ENCODE measurements at places on chromosomes 7 and 10. TPM values are rescaled to one million over a fixed set of nuclear protein-coding genes. Genes with fewer than 3 reads are reported as not detected.

The CLRN3 gene
- total RNA-seq = 0.19 TPM

The NSMCE4A gene
- total RNA-seq = 54.6 TPM

The DNA2 gene
- total RNA-seq = 8.7 TPM

The CYP3A7 gene
- total RNA-seq = not detected

GRCh38 chr7:151249732-151250072 is 1.2 kb upstream of the SMARCD3 start:
- no peak for DNase-seq

- DNase-seq = no peak
These were observed 82.6 kb upstream of the UCN3 start for GRCh38 chr10:5282137-5282536.

DNA sequence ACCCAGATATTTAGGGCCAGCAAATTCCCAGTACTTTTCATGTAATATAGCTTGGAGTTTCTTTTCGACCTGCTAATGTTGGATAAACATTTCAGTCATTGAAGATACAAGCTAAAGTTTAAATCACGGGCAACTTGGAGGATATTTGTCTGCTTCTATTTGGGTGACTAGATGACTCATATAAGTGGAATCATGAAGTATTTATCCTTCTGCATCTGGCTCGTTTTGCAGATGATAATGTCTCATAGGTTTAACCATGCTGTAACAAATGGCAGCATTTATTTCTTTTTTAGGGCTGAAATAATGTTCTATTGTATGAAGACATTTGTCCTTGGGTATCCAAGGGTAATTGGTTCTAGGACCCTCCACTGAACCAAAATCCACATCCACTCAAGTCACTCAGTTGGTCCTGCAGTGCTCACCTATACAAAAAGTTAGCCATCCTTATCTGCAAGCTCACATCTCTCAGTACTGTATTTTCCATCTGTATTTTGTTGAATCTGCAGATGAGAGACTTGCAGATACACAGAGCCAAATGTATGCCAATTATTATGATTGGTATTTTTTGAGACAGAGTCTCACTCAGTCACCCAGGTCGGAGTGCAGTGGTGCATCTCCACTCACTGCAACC is 187.2 kb upstream of the CSTF2T start:
- no peak for DNase-seq

- DNase-seq = no peak
These were observed 27.2 kb downstream of the IKZF1 start for GRCh38 chr7:50331564-50332208.

DNA sequence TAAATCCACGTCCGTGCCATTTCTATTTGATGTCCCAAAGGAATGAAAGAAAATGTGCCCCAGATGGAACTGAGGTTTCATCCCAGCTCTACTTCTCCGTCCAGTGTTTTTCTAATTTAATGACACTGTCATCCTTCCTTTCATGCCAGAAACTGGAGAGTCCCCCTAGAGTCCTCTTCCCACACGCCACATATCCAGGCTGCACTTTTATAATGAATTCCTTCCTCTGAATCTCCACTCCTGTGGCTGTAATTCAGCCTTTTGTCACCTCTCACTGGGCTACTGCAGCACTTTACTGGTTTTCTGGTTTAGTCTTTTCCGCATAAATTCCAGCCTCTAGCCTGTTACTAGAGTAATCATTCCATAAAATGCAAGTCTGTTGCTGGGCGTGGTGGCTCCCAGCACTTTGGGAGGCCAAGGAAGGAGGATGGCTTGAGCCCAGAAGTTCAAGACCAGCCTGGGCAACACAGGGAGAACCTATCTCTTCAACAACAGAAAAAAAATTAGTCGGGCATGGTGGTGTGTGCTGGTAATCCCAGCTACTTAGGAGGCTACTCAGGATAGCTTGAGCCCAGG is 142.6 kb upstream of the RHEB start:
- DNase-seq = no peak

DNA sequence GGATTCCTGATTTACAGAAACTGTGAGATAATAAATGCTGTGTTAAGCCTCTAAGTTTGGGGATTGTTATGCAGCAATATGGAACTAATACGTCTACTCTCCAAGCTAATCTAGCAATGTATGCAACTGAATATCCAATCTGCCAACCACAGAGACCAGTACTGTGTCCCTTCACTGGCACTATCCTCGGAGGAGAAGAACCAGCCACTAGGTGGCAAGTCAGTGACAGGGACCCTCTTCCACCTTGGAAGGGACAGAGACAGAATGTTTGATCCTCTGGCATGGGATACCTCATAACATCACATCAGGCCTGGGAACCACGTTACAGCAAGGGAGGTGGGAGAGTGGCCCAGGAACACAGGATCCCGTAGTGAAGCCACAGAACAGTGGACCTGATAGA is 96.4 kb downstream of the CREM start:
- DNase-seq = no peak

DNA sequence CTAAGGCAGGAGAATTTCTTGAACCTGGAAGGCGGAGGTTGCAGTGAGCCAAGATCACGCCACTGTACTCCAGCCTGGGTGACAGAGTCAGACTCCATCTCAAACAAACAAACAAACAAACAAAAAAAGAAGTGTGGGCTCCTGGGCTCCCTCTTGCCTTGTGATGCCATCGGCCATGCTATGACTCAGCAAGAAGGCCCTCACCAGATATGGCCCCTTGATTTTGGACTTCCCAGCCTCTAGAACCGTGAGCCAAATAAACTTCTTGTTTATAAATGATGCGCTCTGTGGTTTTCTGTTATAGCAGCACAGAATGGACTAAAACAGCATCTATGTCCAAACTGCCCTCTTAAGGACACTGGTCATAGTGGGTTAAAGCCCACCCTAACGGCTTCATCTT is 29.9 kb upstream of the RHEB start:
- no peak for DNase-seq

- no peak for DNase-seq
These were observed 275.0 kb downstream of the TSPAN12 start for GRCh38 chr7:120582916-120583315.

GRCh38 chr10:114915294-114915693 is 22.7 kb upstream of the TRUB1 start:
- DNase-seq = no peak

DNA sequence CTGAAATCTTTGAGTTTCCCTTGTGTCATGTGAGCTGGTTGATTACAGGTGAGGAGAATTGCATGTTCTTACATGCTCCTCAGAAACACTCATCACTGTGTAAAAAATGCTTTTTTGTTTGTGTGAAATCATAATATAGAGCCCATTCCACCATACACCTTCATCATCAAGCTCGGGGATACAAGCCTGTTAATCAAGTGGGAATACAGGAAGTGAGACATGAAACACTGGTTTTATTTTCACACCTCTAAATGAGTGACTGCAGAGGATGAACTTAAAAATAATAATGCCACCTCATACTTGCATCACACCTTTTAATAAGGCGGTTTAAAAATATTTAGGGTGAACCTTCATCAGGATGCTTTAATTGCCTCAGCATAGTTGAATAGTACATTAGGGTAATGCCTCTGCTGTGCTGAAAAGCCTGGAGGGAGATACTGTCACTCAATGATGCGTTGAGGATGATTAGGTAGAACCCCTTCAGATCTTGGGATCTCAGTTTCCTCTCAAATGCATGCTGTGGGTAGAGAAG is 164.6 kb downstream of the AUTS2 start:
- DNase-seq = no peak

- no peak for DNase-seq
These were observed 14.2 kb upstream of the ZNF786 start for GRCh38 chr7:149104749-149105148.

DNA sequence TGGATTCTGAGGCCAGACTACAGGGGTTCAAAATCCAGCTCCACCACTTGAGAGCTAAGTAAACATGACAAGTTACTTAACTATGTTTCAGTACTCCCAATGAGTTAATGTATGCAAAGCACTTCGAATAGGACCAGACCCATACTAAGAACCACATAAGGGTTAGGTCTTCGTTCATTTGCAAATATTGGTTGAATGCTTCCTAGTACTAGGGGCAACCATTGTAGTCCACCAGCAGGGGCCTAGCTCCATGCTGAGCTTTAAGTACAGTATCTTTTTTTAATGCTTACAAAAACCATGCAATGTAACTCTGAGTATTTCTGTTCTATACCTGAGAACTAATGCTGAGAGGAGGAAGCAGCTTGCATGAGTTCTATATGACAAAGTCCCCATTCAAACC is 80.4 kb upstream of the PDE1C start:
- no peak for DNase-seq
